ENCODE measurements at places on chromosomes 3 and 15.

DNA sequence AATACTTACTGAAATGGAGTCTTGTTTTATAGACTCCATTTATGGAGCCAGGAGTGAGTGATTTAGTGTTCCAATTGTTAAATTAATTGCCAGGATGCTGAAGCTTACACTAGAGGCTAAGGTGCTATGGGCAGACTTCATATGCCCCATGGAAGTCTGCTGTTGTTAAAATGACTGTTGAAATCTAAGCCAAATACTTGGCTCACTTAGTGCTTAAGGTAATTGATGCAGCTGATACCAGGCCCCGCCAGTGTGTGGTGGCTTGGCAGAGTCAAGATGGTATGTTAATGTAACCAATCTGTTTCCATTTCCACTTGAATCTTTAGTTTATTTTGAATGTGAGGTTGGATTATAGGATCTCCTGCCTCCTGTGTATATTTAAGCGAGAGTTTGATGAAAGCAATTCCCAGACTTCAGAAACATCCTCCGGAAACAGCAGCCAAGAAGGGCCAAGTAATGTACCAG, 187.1 kb downstream of the ITPR1 start:
- no peak for DNase-seq

DNA sequence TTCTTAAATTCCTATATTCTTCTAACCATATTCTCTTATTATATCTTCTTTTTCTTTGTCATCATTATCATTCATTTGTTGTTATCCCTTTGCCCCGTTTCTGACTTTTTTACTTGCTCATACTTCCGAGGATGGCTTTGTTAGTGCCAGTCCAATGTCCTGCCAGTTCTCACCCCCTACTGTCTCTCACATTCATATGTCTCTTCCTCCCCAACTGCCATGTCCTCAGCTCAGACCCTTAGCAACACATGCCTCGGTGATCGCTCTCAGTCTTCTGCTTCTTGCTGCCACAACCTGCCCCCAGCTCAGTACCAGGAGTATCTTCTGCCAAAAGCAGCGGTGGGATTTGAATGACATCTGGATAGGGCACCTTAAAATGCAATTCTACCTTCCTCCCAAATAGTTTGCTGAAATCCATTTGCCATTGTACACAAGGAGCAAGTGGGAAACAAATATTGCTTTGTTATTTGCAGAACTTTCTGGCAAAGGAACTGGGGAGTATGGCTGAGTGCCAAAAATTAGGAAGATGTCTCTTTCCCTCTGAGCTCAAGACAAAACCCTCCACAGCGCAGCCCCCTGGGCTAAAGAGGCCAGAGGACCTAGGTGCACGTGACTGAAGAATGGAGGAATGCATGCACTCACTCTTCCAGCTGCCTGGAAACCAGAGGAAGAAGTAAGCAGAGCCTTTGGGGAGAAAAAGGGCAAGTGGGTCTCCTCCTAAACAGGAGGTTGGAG, 57.7 kb upstream of the CTNNB1 start:
- DNase-seq: no peak

DNA sequence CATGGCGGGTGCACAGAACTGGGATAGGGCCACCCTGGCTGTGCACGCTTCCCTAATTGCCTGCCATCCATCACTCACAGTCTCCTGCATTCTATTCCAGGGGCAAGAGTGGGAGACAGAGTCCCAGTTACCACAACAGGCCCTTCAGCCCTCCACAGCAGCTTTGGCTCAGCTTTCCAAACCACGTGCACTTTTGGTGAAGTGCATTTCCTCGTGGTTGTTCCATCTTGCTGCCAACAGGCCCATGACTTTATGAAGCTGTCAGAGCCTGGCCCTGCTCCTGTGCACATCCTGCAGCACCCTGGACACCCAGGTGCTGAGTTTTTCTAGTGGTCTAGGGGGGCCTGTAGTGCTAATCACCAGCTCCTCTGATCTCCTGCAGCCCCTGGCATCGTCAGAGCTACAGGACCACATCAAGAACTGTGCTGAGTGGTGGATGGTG, 110.2 kb downstream of the ADCY5 start:
- no peak for DNase-seq

- DNase-seq: no peak
Observed at GRCh38 chr15:75030023-75030413, 6.6 kb downstream of the PPCDC start.

GRCh38 chr3:88443066-88443465, 293.3 kb downstream of the C3orf38 start:
- no peak for DNase-seq

DNA sequence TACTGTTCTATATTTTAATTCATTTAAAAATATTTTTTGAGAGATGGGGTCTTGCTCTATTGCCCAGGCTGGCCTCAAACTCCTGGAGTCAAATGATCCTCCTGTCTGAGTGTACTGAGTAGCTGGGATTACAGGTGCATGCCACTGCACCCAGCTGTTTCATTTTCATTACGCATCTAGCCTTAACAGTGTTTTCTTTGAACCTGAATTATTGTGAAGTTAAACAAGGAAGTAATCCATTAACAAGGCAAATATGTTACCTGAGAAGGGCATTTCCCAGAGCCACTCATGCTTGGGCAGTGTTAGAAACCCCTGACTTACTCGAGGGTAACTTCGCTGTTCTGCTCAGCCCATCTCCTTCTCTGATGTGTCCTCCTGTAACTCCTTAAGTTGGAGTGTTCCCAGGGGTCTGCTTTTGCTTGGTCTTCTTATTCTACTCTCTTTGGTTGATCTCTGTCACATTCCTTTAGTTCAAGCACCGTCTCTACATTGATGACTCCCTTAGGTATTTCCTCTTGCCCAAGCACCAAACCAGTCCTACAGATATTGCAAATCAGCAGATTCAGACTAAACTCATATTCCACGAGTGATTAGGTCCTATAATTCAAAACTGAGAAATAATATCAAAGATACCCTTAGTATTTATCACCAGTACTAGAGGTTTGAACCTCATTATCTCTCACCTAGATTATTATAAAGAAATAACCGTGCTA, 107.9 kb downstream of the STAC start:
- no peak for DNase-seq

DNA sequence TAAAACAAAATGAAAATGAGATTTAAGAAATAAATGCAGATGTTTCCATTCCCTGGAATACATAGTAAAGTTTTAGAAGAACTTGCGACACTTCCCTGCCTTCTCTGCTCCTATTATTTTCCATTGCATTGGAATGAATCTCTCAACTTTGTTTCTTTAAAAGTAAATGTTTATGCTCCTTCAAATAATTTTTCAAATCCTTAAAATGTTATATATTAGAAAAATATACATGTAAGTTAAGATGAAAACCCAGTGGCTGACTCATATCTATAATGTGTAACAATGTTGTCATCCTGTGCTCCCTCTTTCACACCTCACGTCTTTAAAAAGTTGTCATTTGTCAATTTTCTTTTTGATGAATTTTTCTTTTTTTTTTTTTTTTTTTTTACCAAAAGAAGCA, 3.6 kb downstream of the RBMS3 start:
- no peak for DNase-seq

- DNase-seq: no peak
Observed at GRCh38 chr3:71125738-71126137, 457.8 kb downstream of the FOXP1 start.

- DNase-seq: no peak
Observed at GRCh38 chr15:69677403-69677802, 224.8 kb downstream of the RPLP1 start.

DNA sequence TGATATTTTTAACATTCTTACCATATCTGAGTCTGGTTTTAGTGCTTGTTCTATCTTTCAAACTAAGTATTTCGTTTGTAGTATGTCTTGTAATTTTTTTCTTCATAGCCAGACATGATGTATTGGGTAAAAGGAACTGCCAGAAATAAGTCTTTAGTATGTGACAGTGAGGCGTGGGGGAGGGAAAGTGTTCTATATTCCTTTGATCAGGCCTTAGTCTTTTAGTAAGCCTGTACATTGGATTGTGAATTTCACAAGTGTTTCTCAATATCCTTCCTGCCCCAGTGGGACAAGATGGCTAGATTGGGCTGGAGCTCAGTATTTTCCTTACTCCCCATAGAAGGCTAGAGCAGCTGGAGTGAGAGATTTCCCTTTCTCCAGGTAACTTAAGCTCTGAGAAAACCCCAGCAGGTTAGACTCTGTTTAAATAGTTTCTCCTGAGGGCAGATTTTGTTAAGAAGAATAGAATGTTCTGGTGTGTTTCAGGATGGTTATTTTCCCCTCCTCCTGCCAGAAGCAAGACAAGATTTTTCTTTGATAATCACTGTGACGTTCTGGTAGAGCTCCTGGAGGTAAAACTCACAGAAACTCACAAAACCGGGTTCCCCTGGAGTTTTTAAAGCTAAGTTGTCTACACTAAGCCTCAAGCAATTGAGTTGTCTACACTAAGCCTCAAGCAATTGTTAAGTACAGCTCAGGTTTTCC, 140.7 kb upstream of the ARPP21 start:
- no peak for DNase-seq

DNA sequence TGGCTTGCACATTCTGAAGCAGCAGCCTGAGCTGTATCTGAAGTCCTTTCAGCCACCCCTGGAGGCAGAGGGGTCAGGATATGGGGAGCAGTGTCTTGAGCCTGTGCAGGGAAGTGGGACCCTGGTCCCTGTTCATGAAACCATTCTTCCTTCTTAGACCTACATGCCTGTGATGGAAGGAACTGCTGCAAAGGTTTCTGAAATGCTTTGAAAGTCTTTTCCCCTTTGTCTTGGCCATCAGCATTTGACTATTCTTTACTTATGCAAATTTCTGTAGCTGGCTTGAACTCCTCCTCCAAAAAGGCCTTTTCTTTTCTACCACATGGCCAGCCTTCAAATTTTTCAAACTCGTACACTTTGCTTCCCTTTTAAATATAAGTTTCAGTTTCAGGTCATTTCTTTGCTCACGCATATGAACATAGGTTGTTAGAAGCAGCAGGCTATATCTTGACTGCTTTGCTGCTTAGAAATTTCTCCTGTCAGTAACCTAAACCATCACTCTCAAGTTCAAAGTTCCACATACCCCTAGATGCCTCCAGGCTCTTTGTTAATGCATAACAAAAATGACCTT, 62.3 kb downstream of the GALK2 start:
- no peak for DNase-seq

All from D341Med (cell line).